Activated T-helper 17 cell treated with anti-CD3 and anti-CD28 coated beads, Interleukin-2, amount 50 U/mL, for 72 hours (primary cell): ENCODE measurements at places on chromosomes 3 and 15.
A peak's percentile ranks its signal among the peaks of the same experiment; 100 is the strongest.

GRCh38 chr3:31248563-31248992 is 284.1 kb upstream of the STT3B start:
- ATAC-seq, result no peak

DNA sequence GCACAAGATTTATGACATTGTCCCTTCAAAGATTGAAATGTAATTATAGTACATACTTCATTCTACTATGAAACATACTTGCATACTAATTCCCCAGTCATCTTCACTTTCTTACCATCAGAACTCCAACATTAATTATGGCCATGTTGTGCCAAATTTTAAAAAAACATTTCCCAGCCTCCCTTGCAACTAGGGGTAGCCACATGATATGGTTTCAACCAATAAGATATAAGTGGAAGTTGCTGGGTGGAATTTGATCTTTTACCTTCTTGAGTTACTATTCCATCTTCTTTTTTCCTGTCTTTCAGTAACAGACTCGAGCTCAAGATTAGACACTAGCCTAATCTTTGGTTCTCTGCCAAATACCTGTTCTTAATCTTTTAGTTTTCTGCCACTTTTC is 25.6 kb upstream of the UBE3A start:
- ATAC-seq, result no peak

GRCh38 chr15:40911141-40911540 is 16.9 kb downstream of the VPS18 start:
- no peak for ATAC-seq

DNA sequence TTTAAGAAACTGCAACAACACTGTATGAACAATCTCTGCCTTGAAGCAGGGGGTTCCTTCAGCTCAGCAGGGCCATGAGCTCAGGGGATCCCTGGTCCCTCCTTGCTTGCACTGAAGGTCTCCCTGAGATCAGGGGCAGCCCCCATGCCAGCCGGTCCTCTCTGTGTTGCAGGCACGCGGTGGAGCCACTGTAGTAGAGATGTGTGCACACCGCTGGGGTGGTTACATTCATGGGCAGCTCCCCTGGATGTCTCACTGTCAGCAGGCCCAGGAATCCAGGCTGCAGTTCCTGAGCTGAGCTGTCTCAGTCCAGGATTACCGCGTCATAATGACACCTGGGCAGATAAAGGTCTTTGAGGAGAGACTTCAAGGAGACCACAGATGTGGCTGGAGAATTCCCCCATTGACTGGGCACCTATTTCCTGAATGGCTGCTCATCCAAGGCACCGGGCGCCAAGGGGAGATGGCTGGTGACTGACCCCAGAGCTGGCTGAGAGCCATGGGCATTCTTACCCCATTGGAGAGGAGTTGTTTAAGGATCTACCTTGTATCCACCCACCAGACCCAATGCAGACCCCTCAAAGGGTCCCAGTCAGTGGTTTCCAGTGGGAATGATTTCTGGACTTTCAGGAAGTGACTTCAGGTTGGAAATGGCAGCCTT is 10.4 kb upstream of the KLF13 start:
- peak; percentile 56 for ATAC-seq

DNA sequence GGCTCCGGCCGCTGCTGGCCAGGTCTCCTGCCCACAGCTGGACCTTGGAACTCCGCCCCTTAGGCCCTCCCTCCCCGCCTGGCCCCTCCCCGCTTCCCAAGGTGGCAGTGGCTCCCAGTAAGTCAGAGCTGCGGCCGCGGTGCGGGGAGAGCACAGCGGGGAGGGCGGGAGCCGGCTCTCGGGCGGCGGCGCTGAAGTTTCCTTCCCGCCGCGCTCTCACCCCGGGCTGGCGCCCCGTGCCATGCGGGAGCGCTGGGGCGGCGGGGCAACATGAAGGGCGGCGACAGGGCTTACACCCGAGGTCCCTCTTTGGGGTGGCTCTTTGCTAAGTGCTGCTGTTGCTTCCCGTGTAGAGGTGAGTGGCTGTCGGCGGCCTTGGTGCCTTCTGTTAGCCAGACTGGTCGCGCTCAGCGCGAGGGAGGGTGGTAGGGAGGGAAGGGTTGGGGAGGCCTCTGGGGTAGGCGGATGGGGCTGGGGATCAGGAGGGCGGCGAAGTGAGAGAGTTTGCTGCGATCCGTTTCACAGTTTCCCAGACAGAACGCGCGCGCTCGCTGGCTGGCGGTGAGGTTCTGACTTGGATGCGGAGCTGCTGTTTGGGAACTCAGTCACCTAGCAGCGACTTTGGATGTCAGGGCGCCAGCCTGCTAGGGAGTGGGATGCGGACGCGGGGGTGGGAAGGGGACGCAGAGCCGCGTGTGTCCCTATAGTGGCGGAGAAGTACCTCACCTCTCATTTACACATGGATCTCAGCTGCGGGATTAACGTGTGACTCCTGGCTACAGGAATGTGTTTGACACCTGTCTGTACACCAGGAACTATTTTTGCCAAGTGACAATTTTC is 145.5 kb upstream of the UMPS start:
- peak; percentile 59 for ATAC-seq

DNA sequence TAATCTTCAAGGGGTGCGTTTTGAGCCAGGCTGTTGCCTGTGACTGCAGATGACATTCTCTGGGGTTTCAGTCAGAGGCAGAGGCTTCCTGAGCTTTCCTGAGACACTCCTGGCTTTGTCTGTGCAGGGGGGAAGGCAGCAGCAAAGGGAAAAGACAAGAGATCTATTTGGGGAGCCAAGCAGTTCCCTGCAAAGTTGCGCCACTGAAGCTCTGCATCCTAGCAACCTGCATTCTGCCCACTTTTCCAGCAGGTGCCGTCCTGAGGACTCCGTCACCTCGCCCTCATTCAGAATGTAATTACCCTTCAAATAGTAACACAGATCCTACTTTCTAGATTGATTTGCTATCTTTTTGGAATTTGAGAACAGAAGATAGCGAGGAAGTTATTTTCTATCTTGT is 1.9 kb upstream of the TMEM158 start:
- no peak for ATAC-seq
